Activated T-cell treated with anti-CD3 and anti-CD28 coated beads for 4 hours (primary cell): ENCODE measurements at places on chromosomes 7 and 10.

GRCh38 chr7:83271212-83272099, 108.8 kb upstream of the PCLO start:
- no peak for DNase-seq

- DNase-seq: no peak
Observed at GRCh38 chr10:10855151-10855581, 162.5 kb upstream of the CELF2 start.

- no peak for DNase-seq
Observed at GRCh38 chr7:112873831-112874553, 83.8 kb upstream of the TMEM168 start.

DNA sequence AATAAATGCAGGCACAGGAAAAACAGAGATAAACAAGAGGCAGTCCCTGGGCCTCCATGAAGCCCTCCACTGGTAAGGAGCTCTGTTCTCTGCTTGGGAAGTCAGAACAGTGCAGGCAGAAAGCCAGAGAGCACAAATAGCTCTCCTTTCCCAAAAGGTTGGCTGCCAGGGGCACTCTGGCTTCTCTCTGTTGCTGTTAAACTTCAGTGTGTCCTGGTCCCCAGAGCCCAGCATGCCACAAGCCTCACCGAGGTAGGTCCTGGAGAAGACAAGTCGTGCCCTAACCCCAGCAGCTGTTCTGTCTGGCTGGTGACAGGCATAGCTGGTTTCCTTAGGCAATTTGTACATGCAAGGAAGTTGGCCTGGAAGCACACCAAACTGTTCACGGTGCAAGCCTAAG, 17.3 kb downstream of the SLC16A12 start:
- no peak for DNase-seq

GRCh38 chr7:98439484-98439883, 38.6 kb upstream of the BAIAP2L1 start:
- DNase-seq: no peak

DNA sequence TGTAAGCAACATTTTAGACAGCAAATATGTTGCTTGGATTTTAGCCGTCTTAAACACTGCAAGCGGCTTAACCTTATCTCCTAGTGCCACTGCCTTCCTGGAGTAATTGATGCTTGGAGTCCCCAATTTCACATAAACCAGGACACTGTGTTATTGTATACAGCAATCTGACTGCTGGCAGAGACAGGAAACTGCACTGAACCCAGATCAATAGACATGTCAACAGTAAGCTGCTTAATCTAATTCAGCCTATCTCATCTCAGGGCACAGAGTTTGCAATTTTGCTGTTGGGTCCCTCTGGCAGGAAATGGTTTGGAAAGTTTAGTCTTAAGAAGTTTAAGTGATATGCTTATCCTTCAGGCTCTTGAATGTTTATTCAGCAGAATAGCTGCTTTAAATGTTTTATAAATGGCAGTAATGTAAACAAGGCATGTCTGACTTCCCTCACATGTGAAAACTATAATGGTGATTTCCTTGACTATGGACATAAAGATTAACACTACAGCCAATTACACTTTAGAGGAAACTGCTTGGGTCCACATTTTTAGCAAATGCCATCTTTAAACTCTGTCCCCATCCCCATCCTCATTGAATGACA, 598.6 kb downstream of the PARD3 start:
- no peak for DNase-seq

DNA sequence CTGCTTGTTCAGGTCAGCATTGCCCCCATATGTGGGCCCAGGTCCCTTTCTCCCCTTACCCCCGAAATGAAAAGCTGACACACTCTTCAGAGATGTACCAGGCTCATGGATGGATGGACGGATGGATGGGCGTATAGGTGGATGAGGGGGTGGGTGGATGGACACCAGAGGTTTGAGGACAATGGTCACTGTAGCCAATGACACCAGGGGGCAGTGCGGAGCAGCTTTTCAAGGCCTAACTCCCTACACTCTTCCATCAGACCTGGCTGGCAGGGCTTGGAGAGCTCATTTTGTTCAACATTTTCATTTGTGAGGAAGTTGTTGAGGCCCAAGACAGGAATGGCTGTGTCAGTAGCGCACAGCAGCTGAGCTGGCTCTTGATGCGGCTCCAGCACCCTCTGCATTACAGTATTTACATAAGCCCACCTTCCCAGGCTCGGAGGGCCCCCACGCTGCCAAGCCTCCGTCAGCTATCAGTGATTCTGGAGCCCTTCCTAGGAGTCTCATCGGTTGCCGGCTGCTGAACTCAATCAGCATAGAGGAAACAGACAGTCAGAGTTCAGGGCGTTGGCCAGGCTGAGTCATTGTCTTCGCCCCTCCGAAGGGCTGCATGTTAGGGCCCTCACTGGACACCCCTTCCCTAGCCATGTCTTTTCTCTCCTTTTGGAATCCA, 11.6 kb upstream of the FFAR4 start:
- peak; percentile 9 for DNase-seq

- no peak for DNase-seq
Observed at GRCh38 chr10:117532451-117533107, 10.0 kb upstream of the EMX2 start.

GRCh38 chr7:121485467-121486243, 89.5 kb upstream of the FAM3C start:
- DNase-seq: no peak

GRCh38 chr7:99579956-99580777, 17.9 kb upstream of the TMEM225B start:
- DNase-seq: peak; percentile 56

DNA sequence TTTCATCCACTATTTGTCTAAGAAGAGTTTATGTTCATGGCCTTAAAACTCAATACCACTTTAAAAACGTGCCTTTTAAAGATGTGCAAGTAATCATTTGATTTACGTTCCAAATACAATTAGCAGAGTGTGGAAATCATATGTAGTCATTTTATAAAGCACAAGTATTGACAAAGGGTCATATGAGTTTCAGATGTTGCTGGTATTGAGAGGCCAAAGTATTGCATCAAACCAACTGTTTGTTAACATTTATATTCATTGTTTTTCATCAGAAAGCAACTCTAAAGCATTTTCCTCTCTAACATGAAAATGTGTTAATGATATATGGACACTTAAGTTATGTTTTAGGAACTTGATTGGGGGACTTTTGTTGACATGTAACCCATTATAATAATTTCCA, 11.5 kb upstream of the TSGA13 start:
- no peak for DNase-seq

DNA sequence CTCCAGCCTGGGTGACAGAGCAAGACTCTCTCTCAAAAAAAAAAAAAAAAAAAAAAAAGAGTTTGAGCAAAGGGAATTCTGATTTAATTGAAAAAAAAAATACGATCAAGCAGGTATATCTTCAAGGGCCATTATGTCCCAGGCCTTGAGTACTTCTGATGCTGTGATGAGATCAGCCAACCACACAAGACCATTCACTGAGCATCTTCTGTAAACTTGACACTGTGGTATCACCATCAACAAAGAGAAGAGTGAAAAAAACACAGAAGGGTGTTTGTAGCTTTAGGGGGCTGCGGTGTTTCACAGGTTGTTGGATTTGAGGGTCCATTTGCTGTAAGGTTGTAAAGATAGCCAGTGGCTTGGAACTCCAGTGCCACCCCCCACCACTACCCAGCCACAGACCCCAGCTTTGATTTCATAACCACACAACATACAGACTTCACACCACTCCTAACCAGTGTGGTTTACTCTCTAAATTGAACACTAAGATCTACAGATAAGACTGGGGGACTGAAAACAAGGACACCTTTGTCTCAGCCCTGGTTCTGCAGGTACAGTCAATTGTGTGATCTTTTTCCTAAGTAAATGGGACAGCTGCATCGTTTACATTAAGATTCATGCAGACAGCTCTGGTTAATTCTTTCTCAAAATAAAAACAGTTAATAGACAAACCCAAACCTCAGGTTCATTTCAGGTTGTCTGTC, 66.4 kb downstream of the CDC123 start:
- no peak for DNase-seq

DNA sequence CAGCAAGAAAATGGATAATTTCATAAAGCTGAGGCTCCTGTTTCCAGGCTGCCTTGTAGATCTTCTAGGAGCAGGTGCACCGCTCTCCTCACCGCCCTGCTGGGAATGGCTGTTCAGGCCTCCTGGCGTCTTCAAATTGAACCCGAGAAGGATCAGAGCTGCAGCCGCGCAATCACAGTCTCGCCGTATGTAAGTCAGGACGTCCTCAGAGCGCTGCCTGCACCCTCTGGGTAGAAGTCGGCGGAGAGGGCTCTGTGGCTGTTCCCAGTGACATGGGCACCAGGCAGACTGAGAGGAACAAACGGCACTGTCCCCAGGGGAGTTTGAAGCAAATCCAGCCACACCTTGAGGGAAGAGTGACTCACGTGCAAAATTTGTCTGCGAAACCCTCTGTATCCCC, 476.9 kb downstream of the TCERG1L start:
- DNase-seq: no peak

DNA sequence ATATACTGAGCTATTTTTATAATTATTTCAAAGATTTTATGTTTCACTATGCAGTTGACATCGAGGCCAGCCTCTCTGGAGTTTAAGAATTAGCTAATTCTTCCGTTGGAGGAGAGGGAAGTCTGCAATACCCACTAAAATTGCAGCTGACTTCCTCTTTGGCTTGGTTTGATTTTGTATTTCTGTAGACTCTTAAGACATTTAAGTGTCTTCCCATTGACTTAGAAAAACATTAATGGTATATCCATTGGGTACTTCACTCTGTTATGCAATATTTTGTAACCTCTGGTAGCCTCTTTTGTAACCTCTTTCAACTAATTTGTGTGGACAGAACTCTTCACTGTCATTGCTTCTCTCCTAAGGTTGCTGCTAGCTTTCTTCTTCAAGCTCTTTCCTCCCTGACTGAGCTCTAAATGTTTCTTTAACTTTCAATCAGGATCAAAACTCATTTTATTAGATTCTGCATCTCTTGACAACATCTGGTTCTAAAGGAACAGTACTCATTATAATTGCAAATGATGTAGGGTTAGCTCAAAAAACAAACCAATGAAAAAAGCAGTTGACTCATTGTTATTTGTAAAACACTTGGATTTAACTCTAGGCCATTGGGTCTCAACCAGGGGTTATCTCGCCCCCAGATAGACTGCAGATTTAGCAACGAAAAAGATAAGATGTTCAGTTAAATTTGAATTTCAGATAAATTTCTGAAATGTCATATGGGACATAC, 1.7 kb upstream of the ANKRD22 start:
- no peak for DNase-seq

DNA sequence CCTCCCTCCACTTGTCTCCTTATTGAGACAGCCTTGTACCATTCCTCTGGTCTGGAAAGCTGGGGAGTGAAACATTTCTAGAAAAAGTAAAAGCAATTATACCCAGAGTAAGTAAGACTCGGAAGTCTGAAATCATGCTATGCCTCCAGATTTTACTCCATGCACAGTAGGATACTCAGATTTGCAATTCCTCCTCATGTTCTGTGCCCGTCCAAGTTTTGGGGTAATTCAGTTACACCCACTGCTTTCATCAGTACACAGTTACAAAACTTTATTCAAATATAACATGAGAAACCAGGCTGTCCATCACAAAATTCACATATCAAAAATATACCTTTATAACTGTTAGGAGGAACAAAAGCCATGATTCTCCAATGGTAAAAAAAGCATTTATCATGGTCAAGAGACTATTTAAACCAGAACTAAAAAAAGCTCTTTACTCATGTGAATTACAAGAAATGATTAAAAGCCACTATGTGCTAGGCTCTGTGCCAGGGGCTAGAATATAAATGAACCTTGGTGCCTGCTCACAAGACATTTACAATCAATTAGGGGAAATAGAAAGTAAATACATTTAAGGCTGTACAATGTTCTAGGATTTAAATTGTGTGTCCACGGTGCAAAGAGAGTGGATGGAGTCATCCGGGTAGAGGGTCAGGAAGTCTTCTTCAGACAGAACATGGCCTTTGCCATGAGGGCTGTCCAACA, 320.2 kb downstream of the ELMO1 start:
- DNase-seq: no peak

GRCh38 chr10:126921974-126922525, 16.8 kb downstream of the DOCK1 start:
- DNase-seq: no peak

- DNase-seq: no peak
Observed at GRCh38 chr7:70812511-70812910, 319.4 kb upstream of the GALNT17 start.

GRCh38 chr10:110487411-110488331, 10.0 kb upstream of the DUSP5 start:
- DNase-seq: no peak

DNA sequence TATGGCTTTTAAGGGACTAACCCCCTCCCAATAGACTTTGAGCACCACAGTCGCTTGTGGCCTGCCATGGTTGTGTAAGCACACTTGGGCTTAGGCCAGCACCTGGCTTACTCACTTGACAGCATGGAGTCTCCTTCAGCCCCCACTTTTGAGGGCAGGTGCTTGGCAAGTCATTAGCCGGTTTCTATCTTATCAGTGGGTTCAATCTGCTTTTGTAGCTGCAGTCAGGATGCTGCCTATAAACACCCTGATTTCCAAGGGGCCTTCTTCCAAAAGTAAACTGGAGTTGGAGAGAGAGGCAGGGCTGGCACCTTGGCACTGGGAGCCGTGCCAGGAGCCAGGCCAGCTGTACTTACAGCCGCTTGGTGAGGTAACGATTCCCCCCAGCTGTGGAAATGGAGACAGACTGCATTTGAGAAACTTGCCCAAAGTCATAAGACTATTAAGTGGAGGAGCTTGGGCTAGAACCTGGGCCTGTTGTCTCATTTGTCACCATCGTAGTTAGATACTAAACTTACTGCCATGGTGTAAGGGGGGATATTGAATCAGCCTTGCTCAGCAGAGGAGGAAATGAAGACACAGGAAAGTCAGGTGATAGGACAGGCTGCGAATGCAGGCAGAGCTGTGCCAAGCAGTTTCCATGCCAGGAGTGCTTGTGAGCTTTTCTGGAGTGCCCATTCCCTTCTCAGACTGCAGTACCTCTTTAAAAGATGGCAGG, 92.2 kb upstream of the EFCAB10 start:
- no peak for DNase-seq

GRCh38 chr10:27192284-27192683, 37.1 kb downstream of the MASTL start:
- DNase-seq: no peak

- DNase-seq: no peak
Observed at GRCh38 chr7:128075242-128076095, 44.2 kb upstream of the LRRC4 start.

GRCh38 chr10:21488246-21488956, 37.1 kb downstream of the SKIDA1 start:
- DNase-seq: no peak

DNA sequence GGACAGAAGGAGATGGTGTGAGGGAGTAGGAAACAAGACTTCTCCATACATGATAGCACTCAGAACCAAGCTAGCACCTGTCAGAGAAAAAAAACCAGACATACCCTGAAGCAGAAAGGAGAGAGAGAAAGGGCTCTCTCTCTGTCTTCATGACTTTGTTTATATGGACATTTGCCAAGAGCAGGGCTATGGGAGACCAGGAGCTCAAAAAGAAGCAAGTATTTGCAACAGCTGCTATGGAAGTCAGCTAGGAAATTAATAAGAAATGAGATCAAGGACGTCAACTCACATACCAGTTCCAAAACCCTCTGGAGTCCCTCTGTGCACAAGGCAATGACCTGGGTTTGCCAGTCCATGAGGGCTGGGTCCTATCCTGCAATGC, 111.6 kb downstream of the SGMS1 start:
- DNase-seq: no peak

- DNase-seq: no peak
Observed at GRCh38 chr7:100692578-100692961, 1.5 kb downstream of the GIGYF1 start.

GRCh38 chr7:44073664-44074348, 8.4 kb upstream of the PGAM2 start:
- DNase-seq: peak; percentile 30
